ENCODE measurements at places on chromosomes 7 and 10.

DNA sequence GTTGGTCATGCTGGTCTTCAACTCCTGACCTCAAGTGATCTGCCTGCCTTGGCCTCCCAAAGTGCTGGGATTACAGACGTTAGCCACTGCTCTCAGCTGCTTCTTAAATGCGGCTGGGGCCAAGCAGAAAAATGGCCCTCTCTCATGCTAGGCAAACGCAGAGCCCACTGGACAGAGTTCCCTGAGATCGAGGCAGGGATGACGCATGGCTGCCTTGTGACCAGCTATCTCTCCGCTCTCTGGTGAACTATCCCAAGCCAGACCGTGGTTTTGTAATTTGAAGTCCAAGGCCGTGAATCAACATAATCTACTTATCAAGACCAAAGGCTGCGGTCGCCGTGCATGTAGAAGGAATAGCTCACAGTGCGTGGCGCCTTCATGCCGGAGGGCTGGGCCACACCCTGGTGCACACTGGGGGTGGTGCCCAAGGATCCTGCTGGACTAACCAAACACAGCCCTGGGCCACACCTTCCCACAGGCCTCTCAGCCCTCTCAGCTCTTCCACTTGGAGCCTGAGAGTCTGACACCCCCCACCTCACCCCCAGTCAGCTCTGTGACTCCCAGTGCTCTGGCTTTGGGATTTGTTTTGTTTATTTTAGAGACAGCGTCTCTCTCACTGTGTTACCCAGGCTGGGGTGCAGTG lies 88.1 kb upstream of the CUX1 start:
- no peak for DNase-seq

- DNase-seq = no peak
Observed at GRCh38 chr10:119470920-119471702, 71.4 kb downstream of the RGS10 start.

- no peak for DNase-seq
Observed at GRCh38 chr7:39531818-39532217, 34.4 kb upstream of the YAE1 start.

DNA sequence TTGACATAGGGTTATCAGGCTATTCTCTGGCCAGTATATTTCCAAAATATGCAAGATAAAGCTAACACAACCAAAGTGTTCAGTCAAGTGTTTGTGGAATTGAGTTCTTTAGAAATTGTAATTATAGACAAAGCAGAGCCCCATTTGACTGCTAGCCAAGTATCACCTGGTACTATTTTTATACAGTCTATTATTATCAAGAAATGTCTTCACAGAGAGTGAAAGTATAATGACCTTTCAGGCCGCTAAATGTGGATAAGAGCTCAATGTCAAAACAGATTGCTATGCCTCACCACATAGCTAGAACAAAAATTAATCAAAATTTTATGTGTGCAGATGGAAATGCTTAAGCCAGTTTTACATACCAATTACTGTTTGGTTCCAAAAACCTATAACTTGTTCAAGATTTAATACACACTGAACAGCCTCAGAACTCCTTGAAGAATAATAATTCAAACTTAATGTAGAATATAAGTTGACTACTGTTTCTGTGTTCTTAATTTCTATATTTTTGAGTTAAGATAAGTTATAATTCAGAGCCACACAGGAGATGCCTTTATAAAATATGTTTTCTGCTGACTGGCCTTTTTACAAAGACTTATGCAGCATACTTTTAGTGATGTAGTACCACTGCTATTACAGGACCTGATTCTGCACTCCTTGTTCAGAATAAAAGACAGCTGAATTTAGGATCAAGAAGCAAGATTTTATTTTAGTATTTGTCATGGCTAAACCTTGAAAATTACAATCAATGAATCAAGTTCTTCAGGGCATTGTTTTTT lies 31.0 kb downstream of the PRPS1L1 start:
- DNase-seq = no peak

DNA sequence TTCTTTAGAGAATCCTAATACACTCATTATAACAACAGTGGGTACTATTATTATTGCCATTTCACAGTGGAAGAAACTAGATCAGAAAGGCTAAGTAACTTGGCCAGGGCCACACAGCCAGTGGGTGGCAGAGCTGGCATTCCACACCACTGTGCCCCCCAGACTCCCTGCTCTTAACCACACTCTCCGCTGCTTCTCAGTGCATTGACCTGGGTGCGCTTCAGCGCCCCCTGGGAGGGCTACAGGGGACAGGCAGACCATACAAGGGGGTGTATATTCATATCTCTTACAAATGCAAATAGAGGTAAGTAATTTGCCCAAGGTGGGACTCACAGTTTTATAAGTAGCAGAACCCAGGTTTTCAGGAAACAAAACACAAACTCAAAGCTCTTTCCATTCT lies 77.0 kb upstream of the NMT2 start:
- DNase-seq = no peak

DNA sequence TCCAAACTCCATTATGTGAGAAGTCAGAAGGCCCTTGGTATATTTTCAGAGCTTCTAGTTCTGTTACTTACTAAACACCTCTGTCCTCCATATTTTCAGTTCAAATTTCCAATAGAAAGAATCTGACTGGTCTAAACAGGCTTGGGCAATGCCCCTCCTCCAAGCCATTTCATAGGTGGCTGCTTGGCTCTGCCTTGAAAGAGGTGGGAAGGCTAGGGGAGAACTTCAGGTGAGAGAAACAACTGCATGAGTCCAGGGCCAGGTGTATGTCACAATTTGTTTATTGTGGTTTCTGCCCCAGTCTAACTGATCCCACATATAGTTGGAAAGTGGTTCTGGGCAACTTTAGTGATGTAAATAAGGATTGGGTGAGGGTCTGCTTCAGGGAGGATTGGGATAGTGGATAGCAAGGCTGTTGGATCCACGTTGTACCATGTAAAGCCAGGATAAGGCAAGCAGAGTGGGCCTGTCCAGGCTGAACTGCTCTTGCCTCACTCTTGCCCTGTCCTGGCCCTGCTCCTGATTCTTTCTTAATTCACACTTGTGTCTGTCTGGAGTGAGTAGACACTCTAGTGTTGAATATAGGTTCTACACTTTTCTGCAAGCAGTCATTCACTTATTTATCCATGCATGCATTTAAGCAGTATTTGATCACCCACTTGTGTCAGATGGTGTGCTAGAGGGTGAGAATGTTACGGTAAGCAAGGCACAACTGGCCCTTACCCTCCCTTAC lies 67.5 kb upstream of the COMTD1 start:
- DNase-seq = no peak

- DNase-seq = no peak
Observed at GRCh38 chr7:44216521-44217222, 15.9 kb downstream of the YKT6 start.

DNA sequence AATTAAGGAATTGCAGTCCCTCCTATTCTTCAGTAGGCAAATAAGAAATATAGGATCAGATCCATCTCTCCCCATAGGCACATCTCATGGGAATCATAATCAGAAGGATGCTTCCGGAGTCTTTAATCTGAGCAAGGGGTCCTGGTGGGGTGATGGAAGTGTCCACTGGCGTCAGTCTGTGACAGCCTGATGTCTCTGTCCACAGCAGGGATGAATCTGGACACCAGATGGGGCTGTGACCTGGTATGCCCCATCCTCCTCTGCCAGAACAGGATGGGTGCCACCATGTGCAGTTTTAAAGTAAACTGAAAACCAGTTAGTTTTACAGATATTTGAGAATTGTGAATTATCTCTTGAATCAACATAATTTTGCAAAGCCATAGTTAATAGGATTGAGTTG lies 148.7 kb downstream of the C1GALT1 start:
- no peak for DNase-seq

GRCh38 chr10:80770239-80770638 lies 232.5 kb downstream of the SH2D4B start:
- DNase-seq = no peak

GRCh38 chr10:129869596-129870473 lies 94.2 kb downstream of the EBF3 start:
- no peak for DNase-seq

GRCh38 chr7:37092548-37092947 lies 356.1 kb downstream of the ELMO1 start:
- no peak for DNase-seq

- DNase-seq = no peak
Observed at GRCh38 chr7:96080027-96080426, 241.9 kb downstream of the SLC25A13 start.

DNA sequence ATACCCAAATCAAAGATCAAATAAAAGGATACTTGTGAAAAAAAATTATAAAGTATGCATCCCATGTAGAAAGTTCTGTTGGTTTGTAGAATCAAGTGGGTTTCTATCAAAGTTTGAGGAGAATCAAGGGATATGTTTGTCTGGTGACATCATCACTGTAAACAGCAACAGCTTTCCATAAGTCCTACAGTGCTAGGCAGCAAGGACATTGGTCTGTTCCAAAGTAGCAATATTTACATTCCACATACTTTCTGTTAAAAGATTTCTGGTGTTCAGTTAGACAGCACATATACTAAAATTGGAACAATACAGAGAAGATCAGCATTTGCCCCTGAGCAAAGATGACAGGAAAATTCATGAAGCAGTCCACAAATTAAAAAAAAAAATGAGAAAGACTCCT lies 683.9 kb downstream of the XPNPEP1 start:
- no peak for DNase-seq

DNA sequence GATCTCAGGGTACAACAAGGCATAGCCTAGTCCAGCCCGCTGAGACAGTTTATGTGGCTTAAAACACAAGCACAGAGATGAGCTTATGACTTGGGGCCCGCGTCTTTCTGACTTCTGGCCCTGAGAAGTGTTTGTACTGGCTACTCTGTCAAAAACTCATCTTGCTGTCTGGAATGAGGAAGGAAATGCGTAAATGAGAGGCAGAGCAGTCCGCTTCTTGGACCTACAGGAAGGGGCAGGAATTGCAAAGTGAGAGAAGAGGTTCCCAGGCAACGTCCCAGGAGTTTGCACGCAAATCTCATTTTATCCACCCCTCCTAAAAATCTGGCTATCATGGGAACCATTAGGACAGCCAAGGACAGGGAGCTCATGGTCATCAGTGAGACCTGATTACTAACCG lies 5.5 kb downstream of the ANXA11 start:
- no peak for DNase-seq

DNA sequence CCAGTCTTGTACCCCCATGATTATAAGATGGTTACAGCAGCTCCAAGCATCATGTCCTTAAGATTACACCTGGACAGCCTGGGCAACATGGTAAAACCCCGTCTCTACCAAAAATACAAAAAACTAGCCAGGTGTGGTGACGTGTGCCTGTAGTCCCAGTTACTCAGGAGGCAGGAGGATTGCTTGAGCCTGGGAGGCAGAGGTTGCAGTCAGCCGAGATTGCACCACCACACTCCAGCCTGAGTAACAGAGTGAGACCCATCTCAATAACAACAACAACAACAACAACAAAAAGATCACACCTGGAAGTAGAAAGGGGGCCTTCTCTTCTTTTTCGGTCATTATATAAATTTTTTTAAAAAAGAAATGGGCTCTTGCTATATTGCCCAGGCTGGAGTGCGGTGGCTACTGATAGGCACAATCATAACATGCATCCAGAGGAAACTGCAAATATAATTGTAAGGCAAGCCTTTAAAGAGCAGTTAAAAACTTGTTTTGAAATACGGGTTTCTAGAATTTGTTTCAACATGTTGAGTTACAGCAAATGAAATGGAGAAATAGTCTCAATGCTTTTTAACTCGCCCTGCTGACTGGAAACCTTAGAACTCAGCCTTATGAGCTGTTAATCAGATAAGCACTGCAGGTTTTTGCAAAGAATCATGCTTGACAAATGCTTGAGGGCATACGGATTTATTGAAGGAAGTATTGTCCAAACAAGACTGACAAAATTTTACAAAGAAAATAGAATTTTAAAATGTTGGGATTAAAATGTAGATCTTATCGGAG lies 4.7 kb upstream of the ENTPD7 start:
- DNase-seq = no peak

DNA sequence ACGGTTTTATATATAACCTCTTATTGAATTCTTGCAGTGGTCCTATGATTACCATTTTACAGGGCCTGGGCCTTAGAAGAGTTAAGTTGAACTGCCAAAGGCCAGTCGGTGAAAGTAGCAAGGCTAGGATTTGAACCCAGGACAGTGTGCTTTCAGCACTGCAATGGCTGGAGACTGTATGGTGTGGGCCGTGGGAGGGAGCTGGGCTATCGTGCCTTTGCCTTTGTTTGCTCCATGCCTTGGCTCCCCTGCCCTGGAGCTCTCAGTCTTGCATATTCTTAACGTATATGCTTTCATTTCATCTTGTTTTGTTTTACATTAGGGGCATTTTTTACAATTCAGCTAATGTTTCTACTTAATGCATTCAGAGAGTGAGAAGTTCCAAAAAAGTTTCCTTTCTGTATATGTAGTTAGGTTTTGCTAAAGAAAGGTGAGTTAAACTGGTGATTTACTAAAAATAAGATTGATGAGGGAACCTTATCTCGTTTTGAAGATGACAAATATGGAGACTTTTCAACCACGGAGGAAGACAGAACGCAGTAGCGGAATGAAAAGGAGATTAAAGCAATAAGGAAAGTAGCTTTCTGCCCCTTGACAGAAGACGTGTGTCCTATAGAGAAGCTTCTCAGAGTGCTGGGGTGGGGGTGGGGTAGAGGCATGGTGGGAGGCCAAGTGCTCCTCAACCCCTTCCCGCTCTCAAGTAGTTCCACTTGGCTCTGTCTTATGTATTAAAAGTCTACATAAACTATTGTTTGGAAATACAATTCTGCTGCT lies 82.5 kb downstream of the RTKN2 start:
- no peak for DNase-seq

GRCh38 chr7:94047956-94048355 lies 43.8 kb upstream of the BET1 start:
- no peak for DNase-seq

DNA sequence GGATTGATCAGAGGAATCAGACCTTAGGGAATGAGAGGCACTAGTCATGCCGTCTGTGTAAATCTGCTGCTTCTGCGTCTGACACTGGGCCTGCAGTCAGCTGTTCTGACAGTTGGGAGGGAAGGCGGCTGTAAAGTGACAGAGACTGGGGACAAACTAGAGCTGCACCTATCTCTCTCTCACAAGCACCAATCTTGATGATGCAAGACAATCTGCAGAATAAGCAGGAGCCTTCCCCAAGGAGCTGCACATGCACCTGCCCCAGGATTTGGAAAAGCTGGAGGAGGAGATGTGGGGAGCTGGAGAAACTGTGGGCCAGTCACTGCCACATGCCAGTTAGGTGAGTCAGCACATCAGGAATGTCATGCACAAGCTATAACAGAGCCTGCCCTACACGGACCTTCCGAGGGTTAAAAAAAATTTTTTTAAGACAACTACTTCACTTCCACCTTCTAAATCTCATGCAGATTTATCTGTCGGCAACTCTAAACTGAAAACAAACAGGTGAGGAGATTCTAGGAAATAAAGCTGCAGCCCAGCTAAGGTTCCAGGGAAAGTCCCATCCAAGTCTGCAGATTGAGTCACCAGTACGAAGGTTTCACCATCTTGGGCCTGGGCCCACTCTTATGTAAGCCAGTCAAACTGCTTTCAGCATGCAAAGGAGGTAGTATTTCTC lies 39.2 kb downstream of the ENO4 start:
- no peak for DNase-seq

- DNase-seq = no peak
Observed at GRCh38 chr10:124020981-124021815, 72.2 kb downstream of the CHST15 start.

Measured in stimulated activated CD8-positive, alpha-beta memory T cell treated with anti-CD3 and anti-CD28 coated beads, Interleukin-7, amount 100 ng/mL, for 1 hour (primary cell).